ENCODE measurements at places on chromosomes 12 and 14.
A peak's percentile ranks its signal among the peaks of the same experiment; 100 is the strongest.

DNA sequence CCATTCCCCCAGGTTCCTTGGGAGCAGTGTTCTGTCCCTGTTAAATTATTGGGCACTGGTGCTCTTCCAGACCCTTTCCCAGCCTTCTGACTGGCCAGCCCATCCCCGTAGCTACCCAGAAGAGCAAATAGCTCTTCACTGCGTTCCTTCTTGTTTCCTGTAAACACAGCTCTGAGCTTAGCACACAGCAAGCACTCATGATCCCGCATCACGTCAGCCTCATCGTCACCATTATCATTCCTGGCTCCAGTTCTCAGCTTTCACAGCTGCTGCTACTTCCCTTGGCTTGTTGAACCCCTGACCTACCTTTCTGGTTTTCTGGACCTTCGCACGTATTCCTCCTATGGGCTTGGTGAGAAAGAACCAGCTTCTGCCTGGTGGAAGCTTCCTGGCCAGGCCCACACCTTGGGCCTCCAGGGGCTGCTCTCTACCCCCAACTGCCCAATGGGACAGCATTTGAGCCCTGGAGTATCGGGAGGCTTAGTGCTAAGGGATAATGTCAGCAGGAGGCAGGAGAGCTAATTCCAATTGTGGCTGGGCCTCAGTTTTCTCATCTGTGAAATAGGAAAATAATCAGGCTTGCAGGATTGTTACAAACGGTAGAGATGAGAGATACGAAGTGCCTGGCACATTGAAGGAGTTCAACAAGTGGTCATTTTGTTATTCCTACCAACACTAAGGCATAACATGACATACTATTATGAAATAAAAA, 22.6 kb upstream of the PAPOLA start:
- DNase-seq = no peak

DNA sequence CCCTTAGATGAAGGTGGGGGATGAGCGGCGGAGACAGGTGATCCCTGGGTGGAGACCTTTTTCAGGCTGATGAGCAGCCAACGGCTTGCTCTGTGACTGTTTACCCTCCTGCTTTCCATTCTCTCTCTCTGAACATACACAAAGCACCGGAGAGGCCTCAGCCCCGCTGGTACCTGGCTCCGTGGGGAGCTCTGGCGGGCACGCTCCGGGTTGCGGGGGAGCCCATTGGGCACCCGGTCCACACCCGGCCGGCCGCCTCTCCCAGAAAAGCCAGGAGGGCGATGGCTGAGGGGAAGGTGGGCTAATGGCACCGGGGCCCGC, 545 bp downstream of the SMARCC2 start:
- DNase-seq = peak; percentile 87

- DNase-seq = no peak
These were observed 16.2 kb downstream of the SLC17A8 start for GRCh38 chr12:100372853-100373640.

DNA sequence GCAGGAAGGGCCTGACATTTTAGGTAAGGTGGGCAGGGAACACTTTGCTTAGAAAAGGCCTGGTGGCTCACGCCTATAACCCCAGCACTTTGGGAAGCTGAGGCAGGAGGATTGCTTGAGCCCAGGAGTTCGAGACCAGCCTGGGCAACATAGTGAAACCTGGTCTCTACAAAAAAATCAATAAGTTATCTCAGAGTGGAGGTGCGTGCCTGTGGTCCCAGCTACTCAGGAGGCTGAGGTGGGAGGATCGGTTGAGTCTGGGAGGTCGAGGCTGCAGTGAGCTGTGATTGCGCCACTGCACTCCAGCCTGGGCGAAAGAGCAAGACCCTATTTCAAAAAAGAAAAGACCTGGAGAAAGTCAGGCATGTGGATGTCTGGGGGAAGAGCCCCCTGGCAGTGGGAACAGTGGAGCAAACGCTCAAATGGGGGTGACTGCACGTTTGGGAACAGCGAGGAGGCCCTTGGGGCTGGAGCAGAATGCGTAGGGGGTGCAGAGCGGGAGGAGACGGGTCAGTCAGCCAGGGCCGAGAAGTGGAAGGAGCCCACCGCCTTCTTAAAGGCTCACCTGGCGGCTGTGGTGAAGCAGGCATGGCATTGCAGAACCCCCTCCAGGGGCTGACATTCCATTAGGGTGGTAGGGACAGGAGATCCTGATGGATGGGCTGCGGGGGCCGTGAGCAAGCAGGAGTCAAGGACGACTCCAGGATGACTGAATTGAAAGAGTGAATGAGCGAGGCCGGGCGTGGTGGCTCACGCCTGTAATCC, 6.2 kb upstream of the KIF26A start:
- peak; percentile 39 for DNase-seq

DNA sequence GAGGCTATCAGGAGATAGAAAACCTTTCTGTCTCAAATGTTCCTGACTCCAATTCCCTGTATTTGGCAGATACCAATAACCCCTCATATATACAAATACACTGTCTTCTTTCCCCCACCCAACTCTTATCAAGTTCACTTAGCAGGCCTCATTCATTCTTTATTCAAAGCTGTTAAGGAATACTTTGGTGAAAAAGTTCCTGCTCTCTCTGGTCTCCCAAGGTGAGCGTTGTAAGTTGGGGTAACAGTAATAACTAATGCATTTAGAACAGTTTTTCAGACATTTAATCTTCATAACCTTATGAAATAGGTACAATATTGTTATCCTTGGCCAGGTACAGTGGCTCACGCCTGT, 3.9 kb upstream of the GDF11 start:
- DNase-seq = no peak

DNA sequence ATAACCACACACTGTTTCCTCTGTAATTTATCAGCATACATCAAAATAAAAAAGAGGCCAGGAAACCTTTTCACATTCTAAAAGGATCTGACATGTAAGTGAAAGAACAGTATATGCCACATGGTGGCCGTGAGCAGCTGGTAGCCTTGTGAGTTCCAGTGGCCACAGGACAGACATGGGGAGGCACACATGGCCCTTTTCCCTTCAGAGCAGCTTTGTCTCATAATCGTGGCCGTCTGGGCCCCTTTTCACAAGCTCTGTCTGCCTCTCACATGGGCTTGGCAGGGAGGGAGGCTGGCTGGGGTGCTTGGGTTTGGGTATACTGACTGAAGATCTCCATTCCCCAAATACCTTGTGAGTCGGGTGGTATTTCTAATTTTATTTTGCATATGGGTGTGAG, 1.5 kb upstream of the ZDHHC22 start:
- peak; percentile 48 for DNase-seq

- DNase-seq = no peak
These were observed 37.8 kb upstream of the CRADD start for GRCh38 chr12:93639406-93639805.

- DNase-seq = no peak
These were observed 9.2 kb downstream of the NID2 start for GRCh38 chr14:52059649-52060048.

GRCh38 chr12:103333676-103334075, 162.1 kb downstream of the C12orf42 start:
- no peak for DNase-seq

- no peak for DNase-seq
These were observed 379.0 kb downstream of the NPAS3 start for GRCh38 chr14:33317675-33318074.

DNA sequence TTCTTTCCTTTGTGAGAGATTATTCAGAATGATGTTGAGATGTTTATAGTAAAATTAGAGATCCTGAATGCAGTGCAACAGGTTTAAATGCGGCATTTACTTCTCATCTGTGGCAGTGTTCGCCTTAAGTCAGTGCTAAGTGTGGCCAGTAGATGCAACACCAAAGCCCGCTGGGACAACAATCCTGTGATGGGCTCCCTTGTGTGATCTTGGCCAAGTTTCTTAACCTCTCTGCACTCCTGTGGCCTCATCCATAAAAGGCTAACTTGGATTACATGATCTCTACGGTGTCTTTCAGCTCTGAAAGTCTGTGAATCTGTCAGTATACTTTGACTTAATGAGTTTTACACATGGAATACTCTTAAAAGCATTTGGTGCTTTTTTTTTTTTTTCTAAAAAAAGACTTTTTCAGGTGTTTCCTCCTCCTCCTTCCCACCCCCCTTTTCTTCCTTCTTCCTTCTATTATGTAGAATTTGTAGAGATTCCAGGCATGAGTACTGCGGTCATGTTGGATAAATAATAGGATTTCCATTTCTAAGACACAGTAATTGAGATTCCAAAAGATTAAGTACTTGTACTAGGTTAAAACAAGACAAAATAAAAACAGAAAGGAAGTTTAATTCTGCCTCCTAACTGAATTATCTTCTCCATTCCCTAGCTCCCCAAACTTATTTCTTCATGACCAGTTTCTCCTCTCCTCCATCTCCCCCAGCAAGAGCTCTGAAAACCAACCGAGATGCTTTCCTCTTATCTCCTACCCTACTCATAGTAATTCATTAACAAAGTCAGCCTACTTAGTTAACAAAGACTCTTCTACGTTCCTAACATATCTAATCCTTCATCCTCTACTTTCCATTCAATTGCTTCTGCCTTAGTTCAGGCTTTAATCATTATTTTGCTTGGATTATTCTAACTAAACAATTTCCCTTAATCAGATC, 42.2 kb upstream of the NAV3 start:
- no peak for DNase-seq

GRCh38 chr14:31170411-31170810, 37.2 kb downstream of the HECTD1 start:
- DNase-seq = no peak

DNA sequence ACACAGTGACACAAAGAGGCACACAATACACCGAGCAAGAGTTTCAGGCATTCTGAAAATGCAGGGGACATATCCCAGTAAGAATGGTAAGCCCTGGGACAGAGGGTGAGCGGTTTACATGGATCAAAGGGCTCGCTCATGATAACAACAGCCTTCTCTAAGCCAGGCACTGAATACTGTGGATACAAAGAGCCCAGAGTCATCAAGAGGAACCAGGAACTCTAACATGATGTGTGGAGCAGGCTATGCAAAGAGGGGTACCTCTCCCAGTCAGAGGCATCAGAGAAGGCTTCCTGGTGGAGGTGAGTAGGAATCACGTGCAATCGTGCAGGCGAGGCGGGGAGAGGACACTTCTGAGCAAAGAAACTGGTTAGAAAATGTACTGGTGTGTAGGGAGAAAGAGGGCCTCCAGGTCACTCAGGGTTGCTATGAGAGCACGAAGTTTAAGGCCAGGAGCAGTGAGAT, 76.9 kb upstream of the EEA1 start:
- DNase-seq = no peak

DNA sequence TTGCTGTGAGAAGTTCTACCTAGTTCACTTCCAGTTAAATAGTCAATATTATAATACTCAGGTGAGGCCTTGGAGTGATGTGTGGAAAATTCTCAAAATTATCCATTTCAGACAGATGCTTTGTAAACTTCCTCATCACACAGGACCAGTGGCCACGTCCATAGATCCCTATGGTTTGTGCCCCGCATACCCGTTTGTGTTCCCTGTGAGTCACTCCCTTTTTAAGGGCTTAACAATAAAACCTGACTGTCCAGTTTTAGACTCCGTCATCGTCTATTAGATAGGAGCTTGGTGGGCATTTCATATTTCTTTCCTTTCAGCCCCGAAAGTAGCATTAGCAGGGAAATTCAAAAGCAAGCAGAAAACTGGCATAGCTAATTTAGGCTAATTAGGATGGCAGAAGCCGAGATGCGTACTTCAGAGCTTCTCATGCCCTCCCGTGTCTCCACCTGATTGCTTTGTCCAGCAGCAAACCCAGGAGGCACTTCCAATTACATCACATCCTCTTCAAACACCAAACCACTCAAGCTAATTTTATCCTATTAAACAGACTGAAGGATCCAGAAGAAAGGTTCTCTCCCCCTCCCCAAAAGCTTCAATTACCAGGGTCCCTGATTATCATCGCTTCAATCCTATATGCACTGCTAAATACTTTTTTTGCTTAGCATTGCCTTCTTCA, 186.6 kb upstream of the OTX2 start:
- DNase-seq = no peak

DNA sequence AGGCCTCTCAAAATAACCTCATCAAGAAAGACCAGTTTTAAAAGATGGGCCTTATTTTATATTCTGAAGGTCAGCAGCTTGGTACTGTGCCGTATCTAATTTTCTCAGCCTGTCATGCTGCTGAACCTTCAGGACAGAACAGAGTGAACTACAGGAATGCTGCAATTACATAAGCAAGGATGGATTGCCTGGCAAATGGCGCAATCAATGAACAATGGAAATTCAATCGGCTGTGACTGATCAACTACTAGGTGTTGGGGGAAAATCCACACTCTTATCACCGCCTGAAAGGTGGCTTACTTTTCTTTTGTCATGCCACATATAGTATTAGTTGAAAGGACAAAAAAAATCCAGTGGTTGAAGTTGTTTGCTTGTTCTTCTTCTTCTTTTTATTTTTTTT, 8.5 kb downstream of the ACSS3 start:
- no peak for DNase-seq

DNA sequence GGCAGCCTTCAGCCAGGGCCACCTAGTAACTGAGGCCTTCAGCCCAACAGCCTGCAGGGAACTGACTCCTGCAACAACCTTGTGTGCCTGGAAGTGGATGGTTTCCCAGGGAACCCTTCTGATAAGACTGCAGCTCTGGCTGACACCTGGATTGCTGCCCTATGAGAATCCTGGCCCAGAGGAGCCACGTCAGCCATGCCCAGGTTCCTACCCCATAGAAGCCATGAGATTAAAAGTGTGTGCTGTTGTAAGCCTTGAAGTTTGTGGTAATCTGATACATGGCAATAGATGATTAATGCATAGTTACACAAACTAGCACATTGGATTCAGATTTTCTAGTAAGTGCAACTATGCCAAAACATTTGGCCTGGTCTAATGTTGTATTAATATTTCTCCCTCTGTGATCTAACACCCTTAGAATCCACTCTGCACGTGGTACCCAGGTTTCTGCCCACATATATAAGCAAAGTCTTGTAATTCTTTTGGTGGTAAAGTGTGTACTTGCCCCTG, 64.8 kb upstream of the BEGAIN start:
- no peak for DNase-seq

GRCh38 chr12:95529693-95530225, 21.5 kb downstream of the USP44 start:
- no peak for DNase-seq

DNA sequence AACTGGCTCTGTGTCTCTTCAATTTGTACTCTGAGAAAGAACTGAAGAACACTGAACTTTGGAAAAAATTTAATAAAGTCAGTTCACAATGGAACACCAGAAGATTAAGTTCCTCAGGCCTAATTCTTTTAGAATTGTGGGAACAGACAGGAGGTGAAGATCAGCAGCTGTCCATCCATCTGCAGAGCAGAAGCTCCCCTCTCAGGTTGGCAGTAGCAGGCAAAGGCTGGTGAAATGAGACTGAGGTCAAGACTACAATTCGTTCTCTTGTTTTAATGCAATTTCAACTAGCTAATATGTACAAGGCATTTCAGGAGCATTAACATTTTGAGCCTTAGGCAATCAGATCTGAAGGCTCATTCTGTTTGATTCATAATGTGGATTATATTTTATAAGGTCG, 10.3 kb upstream of the TRHDE start:
- no peak for DNase-seq

- DNase-seq = peak; percentile 65
These were observed 45.6 kb downstream of the KRT80 start for GRCh38 chr12:52146089-52146821.

Measured in spleen (tissue), 13 donors.